ENCODE measurements at places on chromosomes 2 and 18.

GRCh38 chr2:102283996-102284395, 27.4 kb upstream of the IL1RL1 start:
- no peak for DNase-seq

- no peak for DNase-seq
Measured at GRCh38 chr2:3195641-3196476, 181.8 kb downstream of the EIPR1 start.

DNA sequence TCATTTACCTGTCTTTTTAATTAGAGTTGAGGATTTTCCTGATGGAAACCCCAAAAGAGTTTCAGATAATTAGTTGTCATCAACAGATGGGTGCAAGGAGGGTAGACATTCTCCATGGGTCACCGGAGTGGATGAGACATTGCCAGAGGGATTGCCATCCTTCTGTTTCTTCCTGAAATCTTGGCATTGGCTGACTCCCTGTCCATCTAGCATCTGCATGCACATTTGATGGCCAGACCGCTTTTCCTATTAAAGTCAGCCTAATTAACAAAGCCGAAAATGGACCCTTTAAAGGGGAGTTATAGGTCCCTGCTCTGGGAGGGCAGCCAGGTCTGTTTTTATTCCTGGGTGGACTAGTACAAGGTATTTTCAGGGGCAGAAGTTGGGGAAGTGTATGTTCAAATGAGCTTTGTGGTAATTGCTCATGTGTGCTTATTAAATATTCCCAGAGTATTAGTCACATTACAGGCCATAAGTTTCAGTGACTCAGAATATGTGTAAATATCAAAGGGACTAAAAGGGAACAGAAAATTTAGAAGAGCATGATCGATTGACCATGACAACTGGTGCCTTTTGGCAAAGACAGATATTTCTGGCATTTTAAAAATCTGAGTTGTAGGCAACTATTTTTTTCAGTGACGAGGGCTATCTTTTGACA, 209.8 kb downstream of the PHLPP1 start:
- DNase-seq: no peak

DNA sequence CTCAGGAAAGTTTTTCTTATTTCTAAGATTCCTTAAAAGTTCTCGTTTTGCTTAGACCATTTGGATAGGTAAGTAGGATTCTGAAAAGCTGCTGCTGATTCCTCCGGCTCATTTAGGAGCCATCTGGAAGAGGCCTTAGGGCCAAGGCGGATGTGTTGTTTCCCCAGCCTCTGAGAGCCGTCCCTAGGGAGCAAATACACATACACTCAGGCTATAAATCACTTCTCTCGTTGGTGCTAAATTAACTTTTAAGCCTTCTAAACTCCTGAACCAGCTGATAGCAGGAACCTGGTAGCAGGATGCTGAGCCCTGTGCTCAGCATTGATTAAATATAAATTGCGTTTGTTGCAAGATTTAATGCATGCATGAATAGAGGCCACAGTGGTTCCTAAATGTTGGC, 109.8 kb downstream of the ADCYAP1 start:
- DNase-seq: peak; percentile 79

DNA sequence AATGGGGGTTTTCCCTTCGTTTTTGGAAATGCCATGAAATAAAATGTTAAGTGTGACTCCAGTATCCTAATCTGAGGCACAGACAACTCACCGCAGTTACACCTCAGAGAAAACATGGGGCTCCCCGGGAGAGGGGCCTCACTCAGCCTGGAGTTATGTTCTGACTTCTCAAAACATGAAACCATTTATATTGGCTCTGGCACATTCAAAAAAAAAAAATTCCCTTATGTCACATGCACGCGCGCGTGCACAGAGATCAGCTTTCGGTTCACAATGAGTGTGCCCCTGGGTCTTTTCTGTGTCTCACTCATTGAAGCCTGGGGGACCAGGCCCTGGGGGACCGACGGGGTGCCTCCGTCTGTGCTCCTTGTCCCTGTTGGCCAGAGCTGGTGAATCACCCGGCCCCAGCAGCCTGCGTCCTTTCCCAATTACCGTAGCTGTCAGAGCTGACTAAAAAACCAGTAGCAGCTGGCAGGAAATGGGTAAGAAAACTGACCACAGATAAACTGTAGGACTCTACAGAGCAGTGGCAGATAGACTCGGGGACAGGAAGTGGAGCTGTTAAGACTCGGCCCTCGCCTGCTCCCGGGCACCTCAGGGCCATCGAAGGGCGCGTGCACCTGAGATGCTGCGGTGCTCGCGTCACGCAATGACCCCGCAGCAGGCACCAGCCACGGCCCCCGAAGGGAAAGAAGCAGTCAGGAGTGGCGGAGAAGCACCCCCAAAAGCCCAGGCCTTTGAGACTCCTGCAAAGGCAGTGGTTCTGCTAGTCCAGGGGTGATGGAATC, 138.3 kb upstream of the ID2 start:
- no peak for DNase-seq

- DNase-seq: no peak
Measured at GRCh38 chr18:39772155-39772919, 2182.7 kb upstream of the PIK3C3 start.

DNA sequence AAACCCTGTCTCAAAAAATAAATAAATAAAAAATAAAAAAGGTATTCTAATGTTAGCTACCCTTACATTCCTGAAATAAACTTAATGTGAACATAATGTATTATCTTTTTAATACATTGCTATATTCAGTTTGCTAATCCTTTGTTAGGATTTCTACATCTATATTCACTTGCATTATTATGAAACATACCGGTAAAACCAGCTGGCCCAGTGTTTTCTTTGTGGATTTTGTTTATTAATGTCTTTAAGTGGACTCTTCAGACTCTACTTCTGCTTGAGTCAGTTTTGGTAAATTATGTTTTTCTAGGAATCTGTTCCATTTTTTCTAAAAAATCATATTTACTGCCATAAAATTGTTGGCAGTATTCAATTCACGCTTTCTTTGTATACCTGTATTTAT, 34.5 kb downstream of the PTPN2 start:
- DNase-seq: no peak

GRCh38 chr2:61853086-61853846, 594 bp downstream of the FAM161A start:
- peak; percentile 45 for DNase-seq

GRCh38 chr2:46825939-46826568, 89.6 kb downstream of the MCFD2 start:
- DNase-seq: no peak

DNA sequence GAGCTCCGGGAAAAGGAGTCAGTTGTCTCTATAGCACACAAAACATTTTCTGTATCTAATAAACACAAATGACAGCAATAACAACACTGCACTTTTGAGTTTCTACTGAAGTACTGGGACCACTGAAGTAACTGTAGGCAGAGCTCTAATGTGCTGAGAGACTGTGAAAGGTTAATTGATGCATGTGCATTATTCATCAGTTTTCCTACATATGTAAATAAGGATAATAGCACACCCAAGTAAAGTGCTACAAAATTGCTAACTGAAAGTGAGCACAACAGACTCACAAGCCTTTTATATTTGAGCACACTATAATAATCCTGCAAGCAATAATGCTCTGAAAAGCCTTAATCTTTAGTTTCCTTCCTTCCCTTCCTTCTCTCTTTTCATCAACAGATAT, 1051.6 kb downstream of the LRP1B start:
- DNase-seq: no peak

GRCh38 chr2:201654616-201655384, 11.5 kb upstream of the TMEM237 start:
- no peak for DNase-seq

DNA sequence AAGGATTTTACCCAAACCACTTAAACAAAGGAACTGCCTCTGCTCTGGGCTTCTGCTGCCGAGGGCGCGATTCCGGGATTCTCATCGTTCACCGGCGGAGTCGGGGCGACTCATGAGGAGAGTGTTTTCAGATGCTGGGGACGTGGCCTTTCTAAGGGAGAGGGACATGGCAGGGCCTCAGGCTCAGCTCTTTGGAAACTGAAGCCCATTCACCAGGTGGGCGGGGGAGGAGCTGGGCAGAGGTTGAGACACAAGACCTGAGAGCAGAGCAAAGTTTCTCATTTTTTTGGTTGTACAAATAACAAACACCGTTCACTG, 29.8 kb downstream of the NFATC1 start:
- no peak for DNase-seq

DNA sequence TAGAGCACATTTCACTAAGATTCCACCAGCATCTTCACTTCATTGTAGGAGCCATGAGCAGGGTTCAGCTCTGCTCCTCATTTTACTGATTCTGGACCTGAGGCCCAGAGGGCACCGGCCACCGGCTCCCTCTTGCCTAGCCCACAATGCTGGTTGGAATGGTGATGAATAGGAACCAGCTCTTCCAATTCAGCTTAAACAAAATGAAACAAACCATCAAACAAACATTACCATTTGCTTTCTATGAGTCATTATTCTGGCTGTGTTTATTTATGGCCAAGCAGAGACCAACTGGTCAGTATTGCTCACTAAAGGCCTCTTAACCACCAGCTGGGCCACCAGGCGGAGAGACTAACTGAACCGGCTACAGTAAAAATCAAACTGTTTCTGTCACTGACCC, 176.7 kb downstream of the MTX2 start:
- DNase-seq: no peak

DNA sequence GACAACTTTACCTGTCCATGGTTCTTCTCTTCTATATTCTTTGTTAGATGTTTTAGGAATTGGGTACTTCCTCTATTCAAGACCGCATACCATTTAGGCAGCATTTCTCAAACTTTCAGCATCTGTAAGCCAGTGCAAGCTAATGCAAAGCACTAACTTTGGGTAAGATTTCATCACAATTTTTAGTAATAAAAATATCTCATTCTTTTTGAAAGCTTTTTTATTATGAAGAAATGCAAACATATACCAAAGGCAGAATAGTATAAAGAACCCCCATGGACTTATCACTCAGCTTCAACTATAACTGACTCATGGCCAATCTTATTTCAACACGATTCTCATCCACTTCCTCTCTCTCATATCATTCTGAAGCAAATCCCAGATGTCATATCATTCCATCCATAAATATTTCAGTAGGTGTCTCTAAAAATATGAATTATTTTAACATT, 32.9 kb downstream of the INO80C start:
- no peak for DNase-seq

GRCh38 chr2:236714080-236714479, 144.5 kb downstream of the ACKR3 start:
- no peak for DNase-seq

DNA sequence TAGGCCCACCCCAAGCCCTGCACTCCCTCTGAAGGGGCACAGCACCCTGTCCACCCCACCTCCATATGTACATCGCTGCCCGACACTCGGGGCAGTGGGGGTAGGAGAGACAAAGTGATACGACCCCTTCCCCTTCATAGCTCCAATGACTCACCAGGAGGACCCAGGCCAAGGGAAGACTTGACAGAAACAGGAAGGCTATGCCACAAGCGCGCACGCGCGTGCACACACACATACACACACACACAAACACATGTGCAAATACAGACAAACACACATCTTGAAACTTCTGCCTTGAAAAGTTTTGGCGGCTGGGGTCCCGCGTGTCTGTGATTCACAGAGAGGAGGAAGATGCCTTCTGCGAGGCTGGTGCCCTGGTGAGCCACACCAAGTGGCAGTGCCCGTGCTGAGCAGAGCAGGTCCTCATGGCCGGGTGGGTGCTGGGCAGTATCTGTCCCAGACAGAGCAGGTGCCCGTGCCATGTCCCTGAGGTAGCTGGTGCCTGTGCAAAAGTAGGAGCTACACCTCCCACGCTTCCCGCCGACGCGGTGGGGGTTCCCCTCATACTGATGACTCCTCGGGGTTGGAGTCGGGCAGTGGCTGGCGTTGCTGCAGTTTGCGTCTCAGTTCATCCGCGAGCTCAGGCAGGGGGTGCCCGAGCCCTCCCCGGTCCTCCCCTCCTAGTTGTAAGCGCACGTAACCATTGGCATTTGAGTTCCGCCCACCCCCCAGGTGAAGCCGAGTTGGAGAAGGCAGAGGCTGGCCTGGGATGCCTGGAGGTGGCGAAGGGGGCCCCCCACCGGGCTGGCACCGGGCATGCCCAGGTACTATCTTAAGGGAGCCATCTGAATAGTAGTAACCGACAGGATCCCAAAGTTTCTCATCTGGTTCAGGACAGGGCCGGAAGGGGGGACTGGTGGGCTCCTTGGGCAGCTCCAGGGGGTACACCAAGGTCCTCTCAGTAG, 2.5 kb upstream of the ANKRD39 start:
- no peak for DNase-seq

DNA sequence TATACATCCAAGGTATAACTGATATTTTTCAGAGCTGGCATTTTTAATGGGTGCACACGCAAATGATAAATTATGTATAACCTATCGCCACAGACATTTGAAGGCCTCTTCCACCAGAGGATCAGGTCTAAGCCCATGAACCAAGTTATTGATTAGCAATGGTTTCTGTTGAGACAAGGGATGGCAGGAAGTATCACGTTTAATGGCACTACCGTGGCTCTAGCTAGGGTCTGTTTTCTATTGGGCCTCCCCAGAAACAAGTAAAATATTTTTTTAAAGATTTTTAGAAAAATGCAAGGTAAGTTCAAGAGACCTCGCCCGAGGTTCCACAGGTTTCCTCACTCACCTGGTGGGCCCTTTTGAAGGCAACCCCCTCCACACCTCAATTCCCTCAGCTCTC, 667 bp downstream of the GFPT1 start:
- no peak for DNase-seq

GRCh38 chr2:58065248-58065647, 18.6 kb downstream of the VRK2 start:
- DNase-seq: no peak

GRCh38 chr2:176985871-176986270, 226.7 kb upstream of the HNRNPA3 start:
- DNase-seq: no peak

DNA sequence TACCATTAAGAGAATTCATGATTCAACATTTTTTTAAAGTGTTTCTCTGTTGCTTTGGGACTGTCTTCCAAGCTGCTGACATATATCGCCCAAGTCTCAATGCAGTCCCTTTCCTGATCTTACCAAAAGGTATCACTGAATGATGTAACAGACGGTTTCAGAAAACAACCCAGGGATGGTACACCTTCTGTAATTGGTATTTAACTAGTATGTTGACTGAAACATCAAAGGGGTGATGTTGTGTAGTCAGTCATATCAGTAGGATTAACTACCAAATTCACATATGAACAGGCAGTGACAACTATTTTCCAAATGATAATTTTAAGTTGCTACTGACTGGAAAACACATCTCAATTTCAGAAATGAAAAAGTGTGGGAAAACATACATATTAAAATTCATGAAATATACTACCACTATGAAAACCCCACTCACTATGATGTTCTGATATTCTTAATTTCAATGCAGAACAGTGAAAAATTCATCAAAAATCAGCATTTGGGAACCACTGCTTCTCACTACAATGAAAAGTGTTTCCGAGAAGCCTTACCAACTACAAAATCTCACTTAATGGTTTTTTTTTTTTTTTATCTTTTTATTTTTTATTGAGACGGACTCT, 59.8 kb downstream of the MEMO1 start:
- DNase-seq: no peak

Measured in NCI-H2171 (cell line).